ENCODE measurements at places on chromosomes 5 and 9.

DNA sequence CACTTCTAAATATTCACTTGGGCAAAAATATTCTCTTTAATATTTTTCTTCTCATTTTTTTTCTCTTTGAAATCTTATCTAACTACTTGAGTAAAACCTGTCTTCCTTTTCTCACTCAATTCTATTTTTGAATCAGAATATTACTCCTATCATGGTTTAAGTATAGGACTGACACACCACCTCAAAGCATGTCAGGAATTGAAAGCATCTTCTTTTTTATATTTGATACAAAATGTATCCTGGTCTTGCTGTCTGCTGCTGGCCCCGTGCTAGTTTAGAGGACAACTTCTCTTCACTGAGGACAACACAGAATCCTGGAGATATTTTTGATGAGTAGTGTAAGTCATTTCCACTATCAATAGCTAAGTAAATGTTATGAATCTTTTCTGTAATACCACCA is 383.6 kb downstream of the GADD45G start:
- no peak for DNase-seq

GRCh38 chr5:93532370-93532769 is 48.6 kb downstream of the NR2F1-AS1 start:
- no peak for DNase-seq

GRCh38 chr5:166086568-166086967 is 2204.9 kb upstream of the WWC1 start:
- no peak for DNase-seq

DNA sequence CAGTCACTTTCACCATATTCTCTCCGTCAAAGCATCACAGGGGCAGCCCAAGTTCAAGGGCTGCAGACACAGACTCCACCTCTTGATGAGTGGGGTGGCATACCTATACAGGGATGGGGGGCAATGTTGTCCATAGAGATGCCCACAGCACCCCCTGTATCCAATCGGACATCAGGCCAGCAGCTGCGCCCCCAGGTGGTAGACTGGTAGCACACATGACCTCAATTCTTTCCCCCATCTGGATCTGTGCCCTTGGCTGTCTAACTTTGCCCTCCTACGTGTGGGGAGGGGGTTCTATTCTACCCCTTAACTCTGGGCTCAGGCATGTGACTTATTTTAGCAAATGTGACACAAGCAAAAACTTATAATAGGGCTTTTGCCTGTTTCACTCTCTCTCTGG is 84.0 kb upstream of the SLC25A48 start:
- no peak for DNase-seq

GRCh38 chr9:124392871-124393460 is 22.3 kb downstream of the PSMB7 start:
- DNase-seq: no peak

GRCh38 chr9:90092508-90092907 is 487.7 kb downstream of the GADD45G start:
- DNase-seq: peak; percentile 11

GRCh38 chr9:79756414-79756813 is 184.6 kb downstream of the TLE4 start:
- DNase-seq: no peak

GRCh38 chr5:95440825-95441224 is 49.7 kb downstream of the FAM81B start:
- no peak for DNase-seq

DNA sequence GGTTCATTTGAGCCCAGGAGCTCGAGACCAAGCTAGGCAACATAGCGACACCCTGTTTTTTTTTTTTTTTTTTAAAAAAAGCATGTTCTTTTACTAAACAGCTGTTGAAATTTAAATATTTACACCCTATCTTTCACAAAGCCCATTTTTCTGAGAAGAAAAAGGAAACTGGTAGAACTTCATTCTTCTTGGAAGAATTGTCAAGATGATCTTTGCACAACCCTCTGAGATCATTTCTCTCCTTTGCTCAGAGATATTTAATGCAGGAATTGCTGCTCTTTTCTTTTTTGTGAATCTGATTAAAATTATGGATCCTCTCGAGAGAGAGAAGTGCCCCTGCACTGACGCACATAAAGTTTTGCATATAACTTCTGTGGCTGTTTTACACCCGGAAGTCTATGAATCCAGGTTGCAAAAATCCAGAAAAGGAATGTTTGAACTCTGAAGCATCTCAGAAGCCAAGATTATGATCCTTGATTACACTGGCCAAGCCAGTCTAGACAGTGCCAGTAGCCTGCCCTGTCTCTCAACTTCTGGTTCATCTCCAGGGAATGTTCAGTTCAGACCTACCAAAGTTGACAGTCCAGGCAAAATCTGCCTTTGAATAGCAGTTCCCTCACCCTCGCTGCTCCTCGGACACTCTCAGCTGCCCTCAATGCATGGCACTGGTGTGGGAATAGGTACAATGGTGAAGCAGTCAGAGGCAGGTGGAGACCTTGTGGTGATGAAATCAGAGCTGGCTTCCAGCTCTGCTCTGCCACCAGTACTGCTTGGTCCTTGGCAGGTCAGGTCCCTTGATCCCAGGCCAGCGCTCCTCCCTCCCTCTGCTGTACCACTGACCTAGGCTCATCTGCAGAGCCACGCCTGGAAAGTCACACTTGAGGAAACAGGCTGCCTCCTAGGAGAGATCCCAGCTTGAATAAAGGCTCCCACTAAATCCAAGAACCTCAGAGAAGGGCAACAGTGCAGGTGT is 13.3 kb upstream of the SLC31A2 start:
- DNase-seq: no peak

GRCh38 chr5:56908942-56909293 is 478 bp upstream of the SETD9 start:
- DNase-seq: no peak

DNA sequence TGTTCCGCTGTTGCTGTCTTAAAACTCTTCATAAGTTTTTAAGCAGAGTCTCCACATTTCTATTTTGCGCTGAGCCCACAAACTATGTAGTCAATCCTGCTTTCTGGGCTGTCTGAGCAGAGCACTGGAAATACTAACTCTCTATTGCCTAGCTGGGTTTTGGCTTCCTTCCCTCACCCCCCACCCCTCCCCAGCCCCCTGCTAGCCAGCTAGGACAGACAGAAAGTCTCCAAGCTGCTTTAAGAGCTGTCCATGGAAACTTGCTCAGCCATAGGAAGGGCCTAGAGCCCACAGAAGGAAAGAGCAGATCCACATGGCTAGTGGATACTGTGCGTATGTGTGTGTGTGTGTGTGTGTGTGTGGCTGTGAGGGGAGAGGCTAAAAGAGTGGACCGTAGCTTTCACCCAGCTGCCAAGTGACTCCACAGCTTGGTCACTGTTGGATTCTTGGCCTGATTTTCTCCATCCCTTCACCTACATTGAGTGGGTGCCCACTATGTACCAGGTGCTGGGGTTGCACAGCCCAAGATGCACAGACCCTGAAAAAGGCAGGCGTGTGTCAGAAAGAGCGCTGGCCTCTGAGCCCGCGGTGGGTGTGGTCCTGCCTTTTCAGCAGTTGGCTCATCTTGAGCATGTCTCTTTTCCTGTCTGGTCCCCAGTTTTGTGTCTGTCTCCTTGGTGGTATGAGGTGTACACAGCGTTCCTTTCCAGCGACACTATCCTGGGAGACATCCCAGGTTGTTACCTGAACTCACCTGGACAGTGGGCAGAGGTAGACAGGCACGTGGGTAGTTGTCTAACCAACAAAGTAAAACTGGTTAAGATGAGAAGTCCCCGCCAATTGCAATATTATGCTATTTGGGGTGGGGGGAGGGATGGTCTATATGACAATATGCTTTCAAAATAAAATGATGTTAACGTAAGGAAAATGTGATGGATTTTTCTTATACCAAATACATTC is 5.4 kb upstream of the NKX2-5 start:
- no peak for DNase-seq

- DNase-seq: no peak
Measured at GRCh38 chr5:180143656-180144364, 65.2 kb downstream of the RASGEF1C start.

DNA sequence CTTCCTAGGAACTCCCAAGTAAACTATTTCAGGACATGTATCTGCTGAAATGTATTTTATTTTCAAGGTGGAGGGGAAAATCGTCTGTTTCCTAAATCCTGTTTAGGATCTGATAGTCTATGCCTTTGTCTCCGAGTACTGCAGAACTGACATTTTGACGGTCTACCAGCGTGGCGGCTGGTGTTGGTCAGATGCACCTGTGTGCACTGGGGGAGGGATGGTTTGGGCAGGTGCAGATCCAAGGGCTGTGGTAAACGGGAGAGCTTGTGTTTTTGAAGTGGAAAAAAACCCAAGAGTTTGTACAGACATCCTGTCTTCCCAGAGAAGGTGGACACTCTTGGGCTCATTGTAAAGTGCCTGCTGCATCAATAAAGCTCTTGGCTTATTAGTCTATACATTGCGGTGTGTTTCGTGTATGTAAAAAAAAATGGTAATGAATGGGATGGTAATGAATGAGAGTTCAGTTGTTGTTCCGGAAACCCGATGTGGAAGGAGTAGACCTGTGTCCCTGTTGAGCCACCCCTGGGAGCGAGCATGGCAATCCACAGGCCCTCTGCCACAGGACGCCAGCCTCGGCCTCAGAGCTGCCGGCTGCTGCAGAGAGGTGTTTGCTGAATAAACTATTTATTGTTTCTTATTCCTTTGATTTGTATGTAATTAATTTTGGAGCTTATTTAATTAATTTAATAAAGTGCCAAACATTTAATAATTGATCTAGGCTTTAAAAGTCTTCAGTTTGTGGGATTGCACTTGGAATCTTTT is 15.3 kb downstream of the ARPC5L start:
- no peak for DNase-seq

DNA sequence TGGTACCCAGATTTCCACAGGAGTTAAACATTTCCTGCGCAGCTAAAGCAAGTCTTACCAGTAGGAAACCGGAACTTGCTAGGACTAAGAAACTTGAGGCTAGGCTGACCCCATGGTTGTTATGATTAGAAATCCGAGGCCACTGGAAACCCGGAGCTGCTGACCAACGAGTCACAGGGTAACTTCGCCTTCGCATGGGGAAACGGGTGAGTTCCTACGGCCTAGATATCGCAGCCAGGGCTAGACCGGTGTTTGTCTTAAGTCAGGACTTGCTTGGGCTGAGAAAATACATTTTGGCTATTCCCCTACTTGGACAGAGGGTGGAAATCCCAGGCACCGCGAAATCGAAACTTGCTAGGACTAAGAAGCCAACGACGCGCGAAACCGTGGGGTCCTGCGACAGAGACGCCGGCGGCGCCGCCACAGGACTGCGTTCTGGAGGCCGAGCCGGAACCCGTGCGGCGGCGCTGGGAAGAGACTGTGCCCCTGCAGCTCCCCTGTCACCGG is 1.6 kb upstream of the ANXA2R start:
- peak; percentile 71 for DNase-seq

- DNase-seq: no peak
Measured at GRCh38 chr5:30117135-30117534, 1076.4 kb upstream of the CDH6 start.
